Bronchial epithelial cell (primary cell): ENCODE measurements at places on chromosomes 7 and 10. TPM values are rescaled to one million over a fixed set of nuclear protein-coding genes. Genes with fewer than 3 reads are reported as not detected.

The TRIP6 gene
- 33.0 and 70.3 TPM in 2 replicates for total RNA-seq

The EMX2 gene
- total RNA-seq: not detected in 2 replicates

The GNAT3 gene
- not detected in 2 replicates for total RNA-seq

The RBP4 gene
- not detected in 2 replicates for total RNA-seq

The PRPS1L1 gene
- total RNA-seq: not detected in 2 replicates

The TMEM196 gene
- not detected in 2 replicates for total RNA-seq

The UNCX gene
- not detected in 2 replicates for total RNA-seq

The GIMAP1 gene
- not detected in 2 replicates for total RNA-seq

The HEPACAM2 gene
- total RNA-seq: 0.13 TPM in 1 of 2 replicates, not detected in the other

The OPN4 gene
- total RNA-seq: not detected in 2 replicates
